ENCODE measurements at places on chromosomes 2 and 18.

DNA sequence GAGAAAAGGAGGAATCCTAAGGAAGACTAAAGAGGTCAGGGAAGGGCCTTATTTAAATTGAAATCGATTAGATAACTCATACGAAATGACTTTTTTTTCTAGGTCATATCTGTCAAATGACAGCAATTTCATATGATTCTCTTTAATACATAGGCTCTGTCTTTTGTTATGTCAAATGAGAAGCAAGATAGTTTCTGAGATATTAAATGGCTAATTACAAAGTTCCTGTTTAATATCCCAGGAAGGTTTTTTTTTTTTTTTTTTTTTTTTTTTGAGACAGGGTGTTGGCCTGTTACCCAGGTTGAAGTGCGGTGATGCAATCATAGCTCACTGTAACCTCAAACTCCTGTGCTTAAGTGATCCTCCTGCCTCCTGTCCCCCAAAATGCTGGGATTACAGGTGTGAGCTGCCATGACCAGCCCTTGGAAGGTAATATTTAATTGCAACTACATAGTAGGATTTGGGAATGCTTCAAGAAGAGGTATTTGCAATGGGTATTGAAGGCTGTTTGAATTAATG, 48.0 kb upstream of the RMND5A start:
- DNase-seq = no peak

DNA sequence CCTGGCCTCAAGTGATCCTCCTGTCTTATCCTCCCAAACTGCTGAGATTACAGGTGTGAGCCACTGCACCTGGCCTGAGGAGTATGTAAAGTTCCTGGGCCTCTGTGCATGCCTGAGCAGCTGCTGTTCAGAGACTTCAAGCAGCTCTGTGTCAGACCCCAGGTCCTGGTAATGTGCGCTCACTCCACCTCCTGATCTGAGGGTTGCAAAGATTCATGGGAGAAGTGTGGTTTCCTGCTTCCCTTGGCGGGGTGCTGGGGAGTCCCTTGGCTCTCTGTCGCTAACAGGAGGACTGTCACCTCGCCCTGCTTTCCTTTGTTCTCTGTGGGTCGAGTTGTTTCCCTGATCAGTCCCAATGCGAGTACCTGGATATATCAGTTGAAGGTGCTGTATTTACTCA, 8.6 kb upstream of the IL36A start:
- DNase-seq = peak; percentile 63

- no peak for DNase-seq
Measured at GRCh38 chr2:129396980-129397599, 582.4 kb upstream of the RAB6C start.

GRCh38 chr2:46097714-46098480, 199.3 kb upstream of the EPAS1 start:
- no peak for DNase-seq

- no peak for DNase-seq
Measured at GRCh38 chr2:165407466-165407865, 62.0 kb upstream of the CSRNP3 start.

DNA sequence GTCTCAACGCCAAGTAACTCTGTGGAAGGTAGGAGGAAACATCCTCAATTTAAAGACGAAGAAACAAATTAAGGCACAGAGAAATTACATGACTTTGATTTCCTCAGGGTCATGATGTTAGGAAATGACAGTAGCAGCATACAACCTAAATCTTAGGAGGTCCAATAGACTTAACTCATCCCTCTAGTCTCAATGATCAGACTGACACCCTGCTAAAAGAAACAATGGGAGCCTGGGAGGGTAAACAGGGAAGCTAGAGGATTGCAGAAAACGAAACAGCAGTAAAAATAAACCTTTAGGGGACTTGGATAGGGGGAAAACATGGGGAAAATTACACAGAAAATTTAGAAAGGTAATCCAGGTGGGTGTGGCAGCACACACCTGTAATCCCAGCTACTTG, 56.0 kb downstream of the ROCK2 start:
- no peak for DNase-seq

DNA sequence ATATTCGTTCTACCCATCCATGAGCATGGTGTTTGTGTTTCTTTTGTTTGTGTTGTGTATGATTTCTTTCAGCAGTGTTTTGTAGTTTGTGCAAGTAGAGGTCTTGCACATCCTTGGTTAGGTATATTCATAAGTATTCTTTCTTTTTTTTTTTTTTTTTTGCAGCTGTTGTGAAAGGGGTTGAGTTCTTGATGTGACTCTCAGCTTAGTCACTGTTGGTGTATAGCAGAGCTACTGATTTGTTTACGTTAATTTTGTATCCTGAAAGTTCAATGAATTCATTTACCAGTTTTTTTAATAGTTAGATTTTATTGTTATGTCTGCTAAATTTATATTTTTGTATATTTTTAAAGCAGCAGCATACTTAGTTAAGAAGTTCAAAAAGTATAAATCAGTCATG, 834.4 kb upstream of the NRXN1 start:
- DNase-seq = no peak

GRCh38 chr2:31219131-31219969, 2.0 kb upstream of the CAPN14 start:
- DNase-seq = no peak

GRCh38 chr2:69933254-69933828, 18.4 kb downstream of the MXD1 start:
- DNase-seq = no peak

DNA sequence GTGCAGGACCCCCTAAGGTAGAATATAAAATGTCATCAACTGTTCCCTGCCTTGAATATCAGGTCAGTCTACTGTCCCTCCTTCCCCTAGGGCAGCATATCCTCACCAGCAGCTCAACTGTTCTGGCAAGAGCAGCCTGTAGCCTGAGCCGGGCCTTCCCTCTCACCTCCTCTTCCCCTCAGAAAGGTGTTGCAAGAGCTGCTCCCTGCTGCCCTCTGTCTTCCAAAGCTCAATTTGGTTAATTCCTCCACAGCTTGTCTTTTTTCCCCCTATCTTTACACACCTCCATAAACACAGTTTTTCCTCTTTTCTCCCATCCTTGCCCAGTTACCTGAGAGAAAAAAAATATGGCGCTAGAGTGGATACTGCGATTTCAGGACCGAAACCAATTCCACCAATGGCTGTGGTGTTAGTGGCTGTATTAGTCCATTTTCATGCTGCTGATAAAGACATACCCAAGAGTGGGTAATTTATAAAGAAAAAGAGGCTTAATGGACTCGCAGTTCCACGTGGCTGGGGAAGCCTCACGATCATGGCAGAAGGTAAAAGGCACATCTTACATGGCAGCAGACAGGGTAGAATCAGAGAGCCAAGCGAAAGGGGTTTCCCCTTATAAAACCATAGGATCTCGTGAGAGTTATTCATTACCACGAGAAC, 184.7 kb downstream of the MREG start:
- no peak for DNase-seq

- no peak for DNase-seq
Measured at GRCh38 chr2:196618661-196619060, 20.9 kb upstream of the CCDC150 start.

DNA sequence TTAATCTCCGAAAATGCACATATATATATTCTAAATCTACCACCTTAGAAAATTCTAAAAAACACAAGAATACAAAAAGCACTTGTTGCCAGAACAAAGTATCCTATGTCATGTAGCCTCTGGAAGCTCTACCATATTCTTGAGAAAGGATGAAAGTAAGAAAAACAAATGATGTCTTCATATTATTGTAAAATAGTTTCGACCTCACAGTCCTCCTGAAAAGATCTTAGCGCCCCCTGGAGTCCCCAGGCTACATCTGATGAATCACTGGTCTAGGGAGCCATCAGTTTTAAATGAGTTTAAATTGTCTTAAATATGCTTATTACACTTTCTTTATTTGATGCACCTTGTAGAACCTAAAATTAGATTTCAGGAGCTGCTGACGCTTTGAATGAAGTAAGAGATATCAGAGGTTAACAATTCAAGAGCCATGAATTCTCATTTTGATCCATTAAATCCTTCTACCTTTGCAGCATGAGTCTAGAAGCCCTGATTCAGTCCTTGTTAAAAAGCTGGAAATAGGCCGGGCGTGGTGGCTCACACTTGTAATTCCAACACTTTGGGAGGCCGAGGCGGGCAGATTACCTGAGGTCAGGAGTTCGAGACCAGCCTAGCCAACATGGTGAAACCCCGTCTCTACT, 138.8 kb downstream of the MCFD2 start:
- DNase-seq = no peak

- DNase-seq = no peak
Measured at GRCh38 chr2:186641807-186642321, 52.0 kb upstream of the FAM171B start.

DNA sequence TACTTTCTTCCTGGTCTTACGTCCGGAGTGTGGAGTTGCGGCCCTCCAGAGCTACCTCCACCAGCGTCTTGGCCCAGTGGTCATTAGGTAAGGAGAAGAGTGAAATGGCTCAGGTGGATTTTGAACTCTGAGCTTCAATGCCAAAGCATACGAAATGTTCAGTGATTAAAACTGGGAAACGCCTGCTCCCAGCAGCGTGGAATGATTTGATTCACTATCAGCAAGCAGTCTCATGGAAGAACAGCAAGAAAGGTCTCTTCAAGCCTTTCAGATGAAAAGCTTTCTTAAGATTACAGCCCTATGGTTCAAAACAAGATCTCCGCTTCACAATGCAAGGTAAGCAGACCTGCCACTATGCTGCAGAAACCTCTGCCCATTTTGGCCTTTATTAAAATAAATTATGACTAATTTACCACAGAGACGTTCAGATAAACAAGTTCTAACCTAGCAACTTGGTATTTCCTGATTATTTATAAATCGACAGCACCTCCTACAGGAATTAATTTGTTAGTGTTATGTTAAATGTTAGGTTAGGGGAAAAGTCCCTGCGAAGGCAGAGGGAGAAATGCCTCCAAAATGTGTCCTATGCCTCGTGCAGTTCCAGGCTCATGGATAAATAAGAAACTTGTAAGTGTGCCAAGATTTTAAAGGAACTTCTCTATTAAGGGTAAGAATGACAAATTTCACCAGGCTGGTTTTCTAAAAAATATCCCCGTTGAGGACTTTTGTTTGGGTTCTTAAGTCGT, 10.1 kb downstream of the SP9 start:
- no peak for DNase-seq

- no peak for DNase-seq
Measured at GRCh38 chr2:197219636-197220035, 90.9 kb downstream of the ANKRD44 start.

DNA sequence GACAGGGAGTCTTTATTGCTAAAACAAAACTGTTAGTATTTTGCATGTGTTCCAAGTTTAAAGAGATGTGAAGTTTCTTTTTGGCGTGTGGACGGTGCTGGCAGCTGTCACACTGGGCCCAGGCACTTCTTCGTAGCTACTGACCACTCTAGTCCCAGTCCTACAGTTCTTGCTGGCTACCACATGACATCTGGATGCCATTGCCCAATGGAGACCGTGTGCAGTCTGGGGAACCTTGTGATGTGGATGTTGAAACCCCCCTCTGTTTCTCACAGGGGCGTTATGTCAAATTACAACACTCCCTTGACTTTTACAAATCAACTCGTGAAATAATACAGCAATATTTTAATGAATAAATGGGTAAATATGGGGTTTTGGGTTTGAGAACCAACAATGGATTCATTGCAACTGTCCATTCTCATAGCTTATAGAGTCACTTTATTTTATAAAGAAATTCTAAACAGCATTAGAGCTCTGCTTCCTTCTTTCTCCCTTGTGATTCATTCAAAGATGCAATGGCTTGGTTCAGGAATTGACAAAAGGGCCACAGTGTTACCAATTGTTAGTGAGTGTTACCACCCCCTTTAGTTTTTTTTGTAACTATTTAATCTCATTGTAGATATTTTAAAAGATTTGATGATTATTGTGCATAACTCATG, 1.2 kb downstream of the GPD2 start:
- no peak for DNase-seq

GRCh38 chr2:159168707-159169106, 117.8 kb downstream of the WDSUB1 start:
- no peak for DNase-seq

DNA sequence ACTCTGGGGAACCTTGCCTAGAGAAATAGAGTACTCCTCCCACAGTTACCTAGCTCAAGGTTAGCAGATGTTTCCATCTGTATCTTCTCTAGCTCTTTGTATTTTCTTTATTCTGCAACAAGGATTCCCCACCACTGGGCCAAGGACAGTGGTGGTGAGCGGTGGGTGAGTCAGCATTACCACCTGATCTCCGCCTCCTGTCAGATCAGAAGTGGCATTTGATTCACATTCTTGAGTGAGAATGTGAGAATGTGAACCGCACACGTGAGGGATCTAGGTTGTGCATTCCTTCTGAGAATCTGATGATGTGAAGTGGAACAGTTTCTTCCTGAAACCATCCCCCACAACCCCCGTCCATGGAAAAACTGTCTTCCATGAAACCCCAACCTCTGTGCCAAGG, 9.0 kb downstream of the EPB41L3 start:
- no peak for DNase-seq

DNA sequence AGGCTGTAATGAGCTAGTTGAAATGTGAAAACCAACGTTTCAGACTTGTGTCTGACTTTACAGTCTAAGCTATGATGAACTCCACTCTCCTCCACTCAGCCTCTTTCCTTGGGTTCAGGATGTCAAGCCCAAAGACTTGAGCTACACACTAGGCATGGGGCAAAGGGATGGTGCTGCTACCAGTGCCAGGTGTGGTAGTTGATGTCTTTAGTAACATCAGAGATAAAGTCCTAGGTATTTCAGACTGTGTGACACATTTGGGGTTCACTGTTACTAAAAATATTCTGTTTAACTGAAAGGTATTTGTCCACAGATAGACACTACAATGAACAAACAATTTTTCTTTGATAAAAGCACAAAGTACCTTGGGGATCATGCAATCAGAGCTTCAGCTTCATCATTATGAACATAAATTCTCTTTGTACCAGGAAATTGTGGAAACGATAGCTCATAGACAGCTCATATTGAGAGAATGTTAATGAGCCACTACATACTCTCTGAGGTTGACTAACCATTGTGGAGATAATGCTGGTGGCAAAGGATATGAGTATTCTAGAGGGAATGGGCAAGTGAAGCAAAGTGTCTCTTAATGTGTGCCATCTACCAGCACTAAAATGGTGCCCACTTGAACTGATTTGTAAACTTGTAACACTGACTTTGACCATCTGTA, 253.7 kb upstream of the THUMPD2 start:
- DNase-seq = no peak

DNA sequence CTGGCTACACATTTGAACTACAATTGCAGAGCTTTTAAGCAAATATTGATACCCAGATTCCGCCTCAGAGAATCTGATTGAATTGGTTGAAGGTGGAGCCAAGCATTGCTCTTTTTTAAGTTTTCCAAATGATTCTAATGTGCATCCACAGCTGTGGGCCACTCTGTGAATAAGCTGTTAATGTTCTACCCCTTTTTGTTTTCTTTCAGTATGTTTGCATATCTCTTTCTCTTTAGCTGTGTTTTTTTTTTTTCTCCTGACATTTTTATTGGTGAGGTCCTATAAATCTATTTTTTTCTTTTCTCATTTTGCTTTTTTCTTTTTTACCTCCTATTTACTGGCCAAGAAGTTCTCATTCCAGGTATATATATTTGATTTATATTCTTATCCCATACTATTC, 6.5 kb downstream of the SCN3A start:
- DNase-seq = no peak

GRCh38 chr2:109045505-109045904, 56.5 kb upstream of the EDAR start:
- no peak for DNase-seq

- no peak for DNase-seq
Measured at GRCh38 chr2:55151733-55152433, 80.2 kb downstream of the CLHC1 start.

GRCh38 chr2:241540771-241541561, 17.6 kb upstream of the BOK start:
- DNase-seq = peak; percentile 58

- DNase-seq = no peak
Measured at GRCh38 chr18:48472610-48473009, 63.4 kb upstream of the ZBTB7C start.

- no peak for DNase-seq
Measured at GRCh38 chr2:102258025-102258385, 53.4 kb upstream of the IL1RL1 start.
